ENCODE measurements at places on chromosomes 2 and 18.
A peak's percentile ranks its signal among the peaks of the same experiment; 100 is the strongest.

DNA sequence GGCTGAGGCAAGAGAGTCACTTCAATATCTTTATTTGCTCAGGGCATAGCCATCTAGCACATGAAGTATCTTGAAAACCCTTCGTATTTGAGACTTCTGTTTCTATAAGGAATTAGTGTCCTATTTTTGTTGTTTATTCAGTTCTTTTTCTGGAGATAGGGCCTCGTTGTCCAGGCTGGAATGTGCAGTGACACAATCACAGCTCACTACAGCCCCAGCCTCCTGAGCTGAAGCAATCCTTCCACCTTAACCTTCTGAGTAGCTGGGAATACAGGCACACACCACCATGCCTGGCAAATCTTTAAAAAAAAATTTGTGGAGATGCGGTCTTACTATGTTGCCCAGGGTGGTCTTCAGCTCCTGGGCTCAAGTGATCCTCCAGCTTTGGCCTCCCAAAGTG lies 50.6 kb downstream of the PSMD14 start:
- no peak for DNase-seq

- DNase-seq = no peak
Observed at GRCh38 chr18:63229971-63230370, 89.6 kb downstream of the BCL2 start.

DNA sequence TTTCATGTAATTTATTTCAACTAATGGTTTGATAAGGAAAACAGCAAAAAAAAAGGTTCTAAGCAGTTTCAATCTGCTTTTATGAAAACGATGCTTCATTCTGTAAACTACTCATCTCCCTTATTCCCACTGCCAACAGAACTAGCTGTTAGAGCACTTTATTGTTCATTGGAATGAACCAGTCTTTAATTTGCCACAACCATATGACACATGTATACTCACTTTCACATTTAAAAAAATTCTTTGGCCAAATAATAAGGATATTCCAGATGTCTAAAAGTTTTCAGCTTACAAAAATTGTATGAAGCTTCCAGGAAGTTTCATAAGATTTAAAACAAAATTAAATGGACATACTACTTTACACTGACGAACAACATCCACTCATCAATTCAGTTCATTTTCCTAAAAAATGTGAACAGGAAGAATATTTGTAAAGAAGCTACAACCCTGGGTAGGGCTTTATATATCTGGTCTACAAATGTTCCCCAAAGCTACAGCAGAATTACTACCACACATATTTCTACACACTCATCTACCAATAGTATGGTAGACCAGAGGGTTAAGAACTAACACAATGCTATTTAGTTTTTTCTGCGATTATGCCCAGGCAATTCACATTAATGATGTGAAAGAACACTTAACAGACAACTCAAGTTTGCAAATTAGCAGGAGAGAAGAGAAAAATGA lies 37.7 kb downstream of the ZNF521 start:
- DNase-seq = no peak

DNA sequence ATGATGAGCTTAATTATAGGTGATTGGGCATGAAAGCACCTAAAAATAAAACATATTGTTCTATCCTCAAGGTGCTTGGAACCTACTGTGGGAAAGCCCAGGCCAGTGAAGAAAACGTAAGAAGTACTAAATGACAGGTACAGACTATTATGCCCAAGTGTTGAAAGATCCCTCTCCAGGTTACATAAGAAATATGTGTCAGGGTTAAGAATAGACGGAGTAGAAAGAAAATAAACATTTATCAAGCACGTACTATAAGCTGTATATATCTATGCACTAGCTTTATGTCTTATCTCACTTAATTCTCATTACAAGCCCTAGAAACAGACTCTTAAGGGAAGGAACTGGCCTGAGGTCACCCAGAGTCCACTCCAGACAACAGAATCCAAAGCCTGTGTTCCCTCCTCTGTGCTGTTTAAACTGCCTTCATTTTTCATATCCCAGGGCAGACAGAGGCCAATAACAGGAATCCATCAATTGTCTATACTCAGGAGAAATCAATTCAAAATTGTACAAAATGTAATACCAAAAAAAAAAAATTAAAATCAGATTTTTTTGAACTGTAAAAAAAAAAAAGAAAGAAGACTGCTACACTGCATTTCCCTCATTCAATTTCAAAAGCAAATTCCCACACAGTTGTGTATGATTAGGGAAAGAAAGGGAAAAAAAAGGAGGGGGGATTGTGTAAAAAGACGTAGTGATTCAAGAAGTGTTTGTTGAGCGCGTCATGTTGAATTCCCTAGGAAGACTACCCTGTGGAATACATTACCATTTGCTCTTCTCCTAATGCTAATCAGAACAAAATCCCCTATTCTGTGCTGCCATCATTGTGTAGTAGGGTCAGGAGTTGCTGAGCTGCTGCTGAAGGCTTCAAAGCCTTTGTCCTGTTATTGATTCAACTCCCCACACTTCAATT lies 156.3 kb downstream of the IRS1 start:
- no peak for DNase-seq

- no peak for DNase-seq
Observed at GRCh38 chr2:24730481-24730880, 62.7 kb downstream of the PTRHD1 start.

GRCh38 chr2:197219636-197220035 lies 90.9 kb downstream of the ANKRD44 start:
- no peak for DNase-seq

DNA sequence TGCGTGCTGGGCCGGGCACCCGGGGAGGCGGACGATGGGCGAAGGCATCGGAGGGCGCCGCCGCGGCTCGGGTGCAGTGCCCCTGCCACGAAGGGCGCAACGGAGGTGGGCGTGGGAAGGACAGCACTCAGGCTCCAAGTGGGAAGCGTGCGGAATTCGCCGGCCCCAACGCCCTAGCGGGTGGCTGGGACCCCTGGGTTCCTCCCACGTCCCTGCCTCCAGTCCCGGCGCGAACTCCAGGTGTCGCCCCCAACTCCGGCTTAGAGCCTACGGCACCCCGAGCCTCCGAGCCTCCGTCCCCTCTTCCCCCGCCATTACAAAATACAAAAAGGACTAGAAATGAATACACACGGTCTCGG lies 1.3 kb downstream of the CYP27C1 start:
- no peak for DNase-seq

GRCh38 chr2:65554765-65555591 lies 122.6 kb upstream of the SPRED2 start:
- no peak for DNase-seq

DNA sequence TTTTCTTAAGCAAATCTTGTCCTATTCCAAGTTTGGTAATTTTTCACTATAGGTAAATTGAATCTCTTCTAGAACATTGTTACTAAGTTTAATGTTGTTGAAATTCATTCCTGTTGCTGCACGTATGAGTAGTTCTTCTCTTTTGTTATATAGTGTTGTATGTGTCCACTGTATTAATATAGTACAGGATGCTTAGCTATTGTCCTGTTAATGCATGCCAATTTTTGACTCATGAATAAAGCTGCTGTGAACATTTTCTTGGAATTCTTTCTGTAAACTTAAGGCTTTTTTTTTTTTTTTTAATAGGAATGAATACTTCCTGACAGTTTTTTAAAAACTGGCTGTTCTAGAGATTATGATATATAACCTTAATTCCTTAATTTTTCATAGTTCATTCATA lies 326.9 kb downstream of the SLC4A3 start:
- no peak for DNase-seq

DNA sequence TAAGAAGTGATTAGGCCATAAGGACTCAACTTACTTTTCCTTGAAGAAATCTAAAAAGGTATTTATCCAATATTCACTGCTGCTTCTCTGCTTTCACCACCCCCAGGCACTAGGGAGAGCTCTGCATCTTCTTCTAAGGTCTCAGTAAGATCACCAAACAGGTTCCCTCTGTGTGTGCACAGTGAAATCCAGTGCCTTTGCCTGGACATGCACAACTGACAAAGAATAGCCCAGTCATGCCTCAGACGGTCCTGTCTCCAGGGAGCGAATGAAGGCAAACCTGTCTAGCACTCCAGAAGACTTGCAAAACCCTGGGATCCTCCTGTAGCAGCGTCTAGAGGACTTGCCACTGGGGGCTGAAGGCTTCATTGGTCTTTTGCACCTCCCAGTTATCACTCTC lies 344.5 kb upstream of the LRATD1 start:
- DNase-seq = peak; percentile 63

- DNase-seq = no peak
Observed at GRCh38 chr18:78788161-78788560, 191.5 kb upstream of the SALL3 start.

DNA sequence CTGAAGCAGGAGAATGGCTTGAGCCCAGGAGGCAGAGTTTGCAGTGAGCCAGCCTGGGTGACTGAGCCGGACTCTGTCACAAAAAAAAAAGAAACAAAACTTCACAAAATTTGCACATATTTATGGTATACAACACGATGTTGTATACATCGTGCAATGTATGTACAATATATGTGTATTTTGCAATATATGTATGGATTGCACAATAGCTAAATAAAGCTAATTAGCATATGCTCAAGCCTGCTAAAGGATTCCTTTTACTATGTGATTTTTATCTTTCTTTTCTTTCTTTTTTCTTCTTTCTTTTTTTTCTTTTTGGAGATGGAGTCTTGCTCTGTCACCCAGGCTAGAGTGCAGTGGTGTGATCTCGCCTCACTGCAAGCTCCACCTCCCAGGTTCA lies 368.0 kb upstream of the FAM98A start:
- DNase-seq = no peak

DNA sequence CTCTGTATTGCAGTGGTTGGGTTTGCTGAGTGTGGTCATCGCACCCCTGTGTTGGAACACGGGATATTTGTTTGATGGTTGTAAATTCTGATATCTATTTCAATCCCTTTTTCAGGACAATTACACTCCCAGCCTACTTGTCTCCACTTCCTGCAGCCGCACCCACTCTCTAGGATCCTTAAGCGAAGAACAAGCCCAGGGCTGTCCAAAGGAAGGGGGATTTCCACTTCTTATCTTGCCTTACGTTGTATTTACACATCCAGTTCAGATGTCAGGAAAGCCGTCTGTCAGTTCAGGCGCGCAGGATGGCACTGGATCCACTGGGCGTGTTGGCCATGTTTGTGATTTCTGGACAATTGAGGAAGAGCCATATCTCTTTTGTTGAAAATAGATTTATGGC lies 834.5 kb upstream of the SALL3 start:
- DNase-seq = no peak

- peak; percentile 93 for DNase-seq
Observed at GRCh38 chr2:202023198-202023903, 10.3 kb upstream of the FZD7 start.

GRCh38 chr2:189300916-189301315 lies 121.4 kb upstream of the COL5A2 start:
- no peak for DNase-seq

DNA sequence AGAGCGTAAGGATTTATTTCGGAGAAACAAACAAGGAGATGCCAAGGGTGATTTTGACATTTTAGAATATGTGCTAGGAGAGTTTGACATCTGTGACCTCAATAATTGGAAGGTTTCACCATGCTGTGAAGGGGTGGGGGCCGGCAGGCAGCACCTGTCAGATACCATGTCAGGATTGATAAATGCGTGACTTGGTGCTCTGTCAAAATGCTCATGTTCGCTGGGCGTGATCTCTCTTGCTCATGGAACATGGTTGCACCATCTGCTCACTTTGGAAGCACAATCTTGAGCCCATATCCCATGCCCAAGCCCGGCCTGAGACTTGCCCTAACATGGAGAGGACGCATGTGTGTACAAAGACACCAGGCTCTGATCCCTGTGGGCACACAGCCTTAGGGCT lies 347.6 kb downstream of the RNF144A start:
- no peak for DNase-seq

GRCh38 chr2:178247250-178247649 lies 52.9 kb downstream of the OSBPL6 start:
- no peak for DNase-seq

DNA sequence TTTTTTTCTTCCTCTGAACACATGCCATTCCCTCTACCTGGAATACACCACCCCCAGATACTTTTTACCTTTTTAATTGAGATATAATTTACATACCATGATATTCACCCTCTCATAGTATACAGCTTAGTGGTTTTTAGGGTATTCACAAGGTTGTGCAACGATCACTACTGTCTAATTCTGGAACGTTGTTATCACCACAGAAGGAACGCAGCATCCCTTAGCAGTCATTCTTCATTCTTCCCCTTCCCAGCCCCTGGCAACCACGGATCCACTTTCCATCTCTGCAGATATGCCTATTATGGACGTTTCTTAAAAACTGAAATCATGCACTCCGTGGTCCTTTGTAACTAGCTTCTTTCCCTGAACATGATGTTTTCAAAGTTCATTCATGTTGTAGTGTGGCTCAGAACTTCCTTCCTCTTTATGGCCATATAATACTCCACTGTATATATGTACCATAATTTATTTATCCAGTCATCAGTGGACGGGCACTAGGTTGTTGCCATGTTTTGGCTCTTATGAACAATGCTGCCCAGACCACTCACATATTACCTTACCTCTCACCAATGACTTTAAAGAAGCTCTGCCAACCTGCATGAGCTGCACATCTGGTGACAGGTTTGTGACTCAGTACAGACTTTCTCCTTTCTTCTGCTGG lies 168.9 kb downstream of the CTIF start:
- no peak for DNase-seq

GRCh38 chr2:174902506-174903263 lies 102.5 kb downstream of the CHN1 start:
- DNase-seq = no peak

GRCh38 chr2:27379383-27379835 lies 1.1 kb downstream of the ZNF513 start:
- DNase-seq = no peak

DNA sequence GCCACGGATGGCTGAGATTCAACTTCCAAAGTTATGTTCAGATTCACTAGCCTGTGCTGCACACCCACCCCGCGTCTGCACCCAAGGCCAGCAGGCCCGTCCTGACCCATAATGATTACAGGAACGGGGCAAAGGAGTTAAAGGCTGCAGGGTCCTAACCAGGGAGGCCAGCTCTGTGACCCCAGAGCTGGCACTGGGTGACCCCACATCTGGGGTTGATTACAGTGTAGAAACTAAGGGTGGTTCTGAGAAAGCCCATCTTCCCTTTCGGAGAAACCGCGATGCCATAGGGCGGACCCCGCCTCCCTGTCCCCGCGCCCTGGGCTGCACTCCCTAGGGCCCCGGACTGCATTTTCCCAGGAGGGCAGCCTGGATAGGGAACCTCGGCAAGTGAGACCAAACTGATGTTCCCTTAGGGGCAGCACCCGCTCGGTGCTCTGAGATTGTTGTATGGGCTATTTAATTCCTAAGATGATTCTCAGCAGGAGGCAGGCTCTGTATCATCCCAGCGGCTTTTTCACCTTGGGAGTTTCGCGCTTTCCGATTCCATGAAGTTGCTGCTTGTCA lies 2.2 kb upstream of the GPR148 start:
- DNase-seq = no peak

GRCh38 chr18:25262920-25263319 lies 89.0 kb downstream of the ZNF521 start:
- no peak for DNase-seq
